Renal pelvis (tissue), 12 donors: ENCODE measurements at places on chromosomes 3 and 15.

DNA sequence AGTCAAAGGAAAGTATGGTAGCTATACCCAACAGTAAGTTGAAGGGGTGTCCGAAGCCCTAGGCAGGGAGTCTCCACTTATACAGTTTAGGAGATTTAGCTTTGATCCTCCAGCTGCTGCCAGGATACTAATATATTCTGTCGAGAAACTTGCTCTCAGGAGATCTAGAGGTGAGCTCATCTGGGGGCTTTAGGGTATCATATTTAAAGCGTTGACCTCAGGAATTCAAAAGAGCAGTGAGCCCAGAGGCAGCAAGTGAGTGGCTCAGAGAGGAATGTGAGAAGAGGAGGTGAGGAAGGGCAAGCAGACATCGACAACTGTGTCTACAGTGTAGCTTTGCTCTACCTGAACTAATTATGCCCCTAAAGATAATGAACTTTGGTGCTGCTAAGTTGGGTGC, 245.1 kb upstream of the LRTM1 start:
- no peak for DNase-seq

DNA sequence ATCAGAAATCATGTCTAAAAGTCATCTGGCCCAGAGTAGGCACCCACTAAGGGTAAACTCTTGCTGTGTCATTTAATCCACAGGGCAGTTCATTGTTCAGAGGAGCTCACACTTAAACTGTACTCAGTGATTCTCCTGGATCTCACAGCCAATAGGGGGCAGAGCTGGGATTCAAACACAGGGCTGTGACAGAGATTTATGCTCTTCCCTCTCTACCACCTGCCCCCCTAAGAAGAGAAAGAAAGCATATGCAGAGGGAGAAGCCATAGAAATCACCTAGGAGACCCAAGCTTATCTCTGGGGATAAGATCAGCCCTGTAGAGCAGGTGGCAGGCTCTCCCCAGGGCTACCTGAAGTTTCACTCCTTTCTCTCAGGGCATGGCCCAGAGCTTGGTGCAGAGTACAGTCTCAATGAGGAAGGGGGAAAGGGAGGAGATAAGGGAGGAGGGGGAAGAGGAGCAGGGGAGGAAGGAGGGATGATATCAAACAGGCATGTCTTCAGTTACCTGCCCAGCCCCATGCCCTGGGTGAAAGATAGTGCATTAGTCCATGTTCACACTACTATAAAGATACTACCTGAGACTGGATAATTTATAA, 51.8 kb upstream of the ADPGK start:
- no peak for DNase-seq

- no peak for DNase-seq
Observed at GRCh38 chr3:46284981-46285683, 42.9 kb downstream of the CCR3 start.

DNA sequence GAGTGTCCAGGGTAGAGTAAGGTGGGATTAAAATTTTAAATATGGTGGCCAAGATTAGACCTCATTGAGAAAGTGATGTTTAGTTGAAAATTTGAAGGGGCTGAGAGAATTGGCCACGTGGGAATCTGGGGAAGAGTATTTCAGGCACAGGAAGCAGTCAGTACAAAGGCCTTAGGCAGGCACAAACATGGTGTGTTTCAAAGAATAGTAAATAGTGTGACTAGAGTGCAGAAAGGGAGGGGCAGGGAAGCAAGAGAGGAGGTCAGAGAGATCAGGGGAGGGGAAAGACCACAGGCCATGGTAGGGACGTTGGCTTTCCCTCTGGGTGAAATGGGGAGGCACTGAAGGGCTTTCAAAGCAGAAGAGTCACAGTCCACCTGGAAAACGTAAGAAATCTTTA, 36.6 kb upstream of the POMGNT2 start:
- DNase-seq = no peak

GRCh38 chr15:68228143-68228970, 1.2 kb downstream of the CLN6 start:
- no peak for DNase-seq

GRCh38 chr15:67240235-67241131, 14.0 kb downstream of the AAGAB start:
- DNase-seq = no peak

- no peak for DNase-seq
Observed at GRCh38 chr3:78050276-78051065, 1010.6 kb downstream of the ROBO2 start.

DNA sequence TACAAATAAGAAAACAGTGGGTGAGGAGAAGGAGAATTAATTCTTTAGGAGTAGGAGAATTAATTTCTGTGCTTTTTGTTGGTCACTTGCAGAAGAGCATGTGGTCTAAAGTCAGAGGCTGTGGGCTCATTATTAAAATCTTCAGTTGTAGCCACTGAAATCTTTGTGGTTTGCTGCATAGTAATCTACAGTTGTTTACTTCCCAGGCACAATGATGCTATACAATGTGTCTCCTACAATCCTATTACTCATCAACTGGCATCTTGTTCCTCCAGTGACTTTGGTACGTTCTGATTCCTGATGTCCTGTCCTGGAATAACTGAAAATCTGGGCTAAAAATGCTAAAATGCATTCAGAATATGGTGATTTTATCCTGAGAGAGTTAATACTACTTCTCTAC, 21.0 kb downstream of the IFT122 start:
- no peak for DNase-seq

DNA sequence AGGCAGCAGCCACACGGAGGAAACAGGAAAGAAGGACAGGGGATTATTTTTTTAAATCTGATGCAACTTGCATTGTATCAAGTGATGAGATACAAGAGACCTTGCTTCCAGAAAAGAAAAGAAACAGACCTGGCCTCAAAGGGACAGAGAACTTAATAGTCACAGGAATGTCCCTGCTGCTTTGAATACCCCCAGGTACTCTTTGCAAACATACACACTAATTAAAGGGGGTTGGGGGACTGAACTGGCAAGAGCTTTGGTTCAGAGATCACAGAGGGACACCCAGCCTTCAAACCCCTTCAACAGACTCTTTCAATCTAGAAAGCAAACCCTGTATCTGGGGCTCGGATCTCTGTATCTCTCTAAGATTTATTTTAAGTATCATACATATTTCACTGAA, 18.0 kb downstream of the TNIK start:
- no peak for DNase-seq

DNA sequence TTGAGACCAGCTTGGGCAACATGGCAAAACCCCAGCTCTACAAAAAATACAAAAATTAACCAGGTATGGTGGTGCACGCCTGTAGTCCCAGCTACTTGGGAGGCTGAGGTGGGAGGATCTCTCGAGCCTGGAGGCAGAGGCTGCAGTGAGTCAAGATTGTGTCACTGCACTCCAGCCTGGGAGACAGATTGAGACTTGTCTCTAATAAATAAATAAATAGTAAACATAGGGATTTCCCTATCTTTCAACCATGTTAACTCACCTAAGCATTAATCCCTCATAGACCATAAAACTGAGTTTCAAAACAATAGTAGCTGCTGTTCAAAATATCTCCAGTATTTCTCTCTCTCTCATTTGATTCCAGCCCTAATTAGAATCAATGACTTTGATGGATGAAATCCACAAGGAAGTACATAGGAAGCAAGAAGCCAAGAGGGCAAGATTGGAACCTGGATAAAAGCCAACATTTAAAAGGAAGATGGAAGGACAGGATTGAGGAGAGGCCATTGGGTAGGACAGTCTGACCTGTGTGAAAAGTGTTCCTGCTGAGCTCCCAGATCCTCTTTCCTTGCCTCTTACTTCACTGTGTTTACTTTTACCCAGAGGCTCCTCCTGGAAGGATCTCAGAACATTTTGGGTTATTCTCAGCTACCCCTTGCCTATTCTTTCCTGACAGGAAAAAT, 12.4 kb upstream of the TTBK2 start:
- DNase-seq = no peak

DNA sequence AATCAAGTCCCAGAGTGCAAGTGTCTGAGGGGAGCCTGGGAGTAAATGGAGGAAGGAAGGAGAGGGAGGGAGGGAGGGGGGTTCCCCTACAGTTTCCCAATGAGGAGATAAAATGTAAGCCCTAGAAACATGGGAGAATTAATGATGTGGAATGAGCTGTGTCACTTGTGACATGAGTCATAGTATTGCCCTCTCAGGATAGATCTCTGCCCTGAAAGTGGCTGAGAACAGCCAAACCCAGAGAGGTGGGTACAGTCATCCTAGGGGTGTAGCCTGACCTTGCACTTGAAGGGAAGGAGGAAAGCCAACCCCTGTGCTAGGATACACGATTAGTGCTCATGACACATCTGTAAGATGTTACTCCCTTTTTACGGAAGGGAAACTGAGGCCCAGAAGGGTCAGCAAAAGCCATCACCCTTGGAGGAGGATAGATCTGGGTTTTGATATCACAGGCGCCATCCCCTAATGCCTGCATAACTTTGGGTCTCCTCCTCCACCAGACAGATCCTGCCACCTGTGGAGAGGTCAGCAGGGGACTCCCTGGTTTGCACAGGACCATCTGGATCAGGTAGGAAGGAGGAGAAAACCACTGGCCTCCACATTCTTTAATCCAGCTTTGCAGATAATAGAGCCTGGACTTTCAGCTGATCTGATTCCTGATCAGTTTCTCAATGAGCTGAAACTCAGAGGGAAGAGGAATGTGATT, 23.1 kb upstream of the USP3 start:
- DNase-seq = no peak
